Activated T-helper 1 cell treated with anti-CD3 and anti-CD28 coated beads, Interleukin-2, amount 50 U/mL, for 16 hours (primary cell): ENCODE measurements at places on chromosomes 1 and 21.

GRCh38 chr1:96520579-96520947, 201.0 kb upstream of the PTBP2 start:
- no peak for DNase-seq

- DNase-seq, result no peak
These were observed 15.9 kb downstream of the DAB1 start for GRCh38 chr1:57407928-57408327.

- DNase-seq, result no peak
These were observed 11.0 kb downstream of the PLEKHA6 start for GRCh38 chr1:204348722-204349121.

- no peak for DNase-seq
These were observed 484.3 kb downstream of the LMO4 start for GRCh38 chr1:87812871-87813577.

DNA sequence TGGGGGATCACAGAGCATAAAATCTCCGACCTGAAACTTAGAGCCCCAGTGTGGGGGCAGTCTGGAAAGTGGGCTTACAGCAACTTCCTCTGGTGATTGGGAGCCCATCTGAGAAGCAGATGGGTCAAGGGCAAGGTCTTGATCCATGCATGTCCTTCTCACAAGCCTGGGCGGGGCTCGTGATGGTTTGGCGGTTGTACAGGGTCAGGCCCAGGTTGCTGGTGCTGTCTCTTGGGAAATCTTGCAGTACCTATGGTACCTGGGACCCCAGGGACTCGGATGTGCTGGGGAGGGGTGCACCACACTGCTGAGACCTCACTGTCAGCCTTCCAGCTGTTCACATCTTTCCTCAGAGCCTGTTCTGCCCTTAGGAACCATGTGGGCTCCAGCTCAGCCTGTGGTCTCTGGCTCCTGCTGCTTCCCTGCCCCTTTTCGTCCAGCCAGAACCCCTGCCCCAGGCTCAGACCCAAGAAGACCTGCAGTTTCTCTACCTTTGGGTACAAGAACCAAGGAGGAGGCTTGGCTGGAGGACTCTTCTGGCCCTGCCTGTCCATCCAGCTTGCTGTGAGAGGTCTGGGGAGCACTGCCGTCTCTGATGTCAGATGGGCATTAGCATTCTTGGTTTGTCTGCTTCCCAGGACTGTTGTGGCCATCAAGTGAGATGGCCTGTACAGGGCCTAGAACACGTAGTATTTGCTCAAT, 24.5 kb downstream of the WNT4 start:
- no peak for DNase-seq

DNA sequence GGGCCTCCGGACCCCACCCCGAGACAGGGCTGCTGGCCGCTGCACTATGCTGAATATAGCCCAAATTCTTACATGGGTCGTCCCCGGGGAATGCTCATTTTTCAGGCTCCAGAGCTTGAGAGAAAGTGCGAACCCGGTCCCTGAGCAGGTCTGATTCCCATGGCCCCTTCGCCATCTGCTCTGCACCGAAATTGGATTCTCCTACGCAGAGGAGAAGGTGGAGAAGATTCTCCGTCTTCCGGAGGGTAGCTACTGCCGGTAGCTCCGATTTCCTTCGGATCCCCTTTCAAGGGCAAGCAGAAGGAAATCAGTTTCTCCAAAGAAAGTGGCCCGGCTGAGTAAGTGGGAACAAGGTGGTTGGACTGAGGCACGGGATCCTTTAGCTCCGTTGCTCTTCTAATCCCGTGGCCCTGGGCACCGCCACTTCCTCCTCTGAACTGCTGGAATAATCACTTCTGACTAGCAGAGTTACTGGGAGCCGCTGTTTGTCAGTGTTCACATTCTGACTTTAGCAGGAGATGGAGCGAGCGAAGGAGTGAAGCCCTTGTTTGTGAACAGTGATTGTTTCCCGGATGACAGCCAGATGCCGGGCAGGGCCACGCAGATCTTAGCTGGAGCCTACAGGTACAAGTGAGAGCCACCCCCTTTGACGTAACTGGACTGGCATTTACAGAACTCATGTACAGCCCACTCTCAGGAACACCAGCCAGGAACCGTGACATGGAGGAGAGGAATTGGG, 1.1 kb upstream of the ZNF496 start:
- no peak for DNase-seq

GRCh38 chr1:17755120-17755519, at the start of gene ACTL8:
Gene ACTL8 (plus strand): TSS chr1:17755333. CDS start chr1:17823009, 67,676 bp downstream.
- DNase-seq, result no peak

DNA sequence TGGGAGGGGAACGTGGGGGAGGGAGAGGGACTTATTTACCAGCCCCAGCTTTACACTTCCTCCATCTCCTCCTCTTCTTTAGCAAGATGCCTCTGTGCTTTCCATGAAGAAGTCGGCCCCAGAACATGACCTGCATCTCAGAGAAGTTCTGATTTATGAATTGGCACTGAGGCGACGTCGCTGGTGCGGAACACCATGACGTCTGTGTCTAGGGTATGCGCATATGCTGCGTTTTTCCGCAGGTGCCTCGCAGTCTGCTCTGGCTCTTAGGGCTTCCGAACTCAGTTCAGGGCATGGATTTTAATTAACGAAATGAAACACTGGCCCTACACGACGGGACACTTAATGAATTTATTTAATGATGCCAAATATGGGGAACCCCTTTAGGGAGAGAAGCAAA, 510.3 kb downstream of the SMYD3 start:
- no peak for DNase-seq

DNA sequence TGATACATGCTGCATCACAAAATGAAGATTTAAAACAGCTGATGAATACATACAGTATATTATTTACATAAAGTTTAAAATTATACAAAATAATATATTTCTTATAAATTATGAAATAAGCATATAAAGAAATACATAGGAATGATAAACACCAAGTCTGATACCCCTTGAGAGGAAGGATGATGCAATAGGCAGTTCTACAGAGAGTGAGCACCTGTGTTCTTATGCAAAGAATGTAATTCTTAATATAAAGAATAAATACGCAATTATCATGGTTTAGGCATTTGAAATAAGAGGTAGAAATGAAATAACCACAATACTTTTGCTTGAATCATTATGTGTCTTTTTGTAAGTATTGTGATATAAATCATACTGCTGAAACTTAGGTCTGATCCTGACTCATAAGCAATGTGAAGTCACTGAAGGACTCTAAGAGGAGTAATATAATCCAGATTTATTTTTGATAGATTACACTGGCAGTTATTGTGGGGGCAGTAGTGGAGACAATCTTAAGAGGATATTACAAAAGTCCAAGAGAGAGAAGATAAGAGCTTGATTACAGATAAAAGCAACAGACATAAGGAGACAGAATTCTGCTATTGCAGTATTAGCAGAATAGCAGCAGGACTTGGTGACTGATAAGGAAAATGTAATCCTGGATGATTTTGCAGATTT, 39.0 kb downstream of the TTLL7 start:
- no peak for DNase-seq

- no peak for DNase-seq
These were observed 141.7 kb upstream of the HOOK1 start for GRCh38 chr1:59672851-59673572.

DNA sequence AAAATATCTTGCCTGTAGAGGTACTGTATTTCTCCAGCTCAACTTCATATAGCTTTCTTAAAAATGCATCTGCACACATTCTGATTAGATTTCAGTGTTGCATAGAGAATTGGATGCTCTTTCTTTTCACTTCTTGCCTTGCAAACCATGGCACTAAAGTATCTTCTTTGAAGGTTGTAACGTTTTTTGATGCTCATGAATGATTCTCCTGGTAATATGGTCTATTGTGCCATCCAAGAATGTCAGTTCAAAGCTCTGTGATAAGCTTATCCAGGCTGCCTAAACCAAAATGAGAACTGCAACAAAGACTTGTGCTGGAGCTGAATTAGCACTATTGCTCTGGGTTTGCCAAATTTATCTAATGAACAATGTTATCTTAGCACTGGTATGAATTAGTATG, 1.9 kb downstream of the SGIP1 start:
- DNase-seq, result no peak

DNA sequence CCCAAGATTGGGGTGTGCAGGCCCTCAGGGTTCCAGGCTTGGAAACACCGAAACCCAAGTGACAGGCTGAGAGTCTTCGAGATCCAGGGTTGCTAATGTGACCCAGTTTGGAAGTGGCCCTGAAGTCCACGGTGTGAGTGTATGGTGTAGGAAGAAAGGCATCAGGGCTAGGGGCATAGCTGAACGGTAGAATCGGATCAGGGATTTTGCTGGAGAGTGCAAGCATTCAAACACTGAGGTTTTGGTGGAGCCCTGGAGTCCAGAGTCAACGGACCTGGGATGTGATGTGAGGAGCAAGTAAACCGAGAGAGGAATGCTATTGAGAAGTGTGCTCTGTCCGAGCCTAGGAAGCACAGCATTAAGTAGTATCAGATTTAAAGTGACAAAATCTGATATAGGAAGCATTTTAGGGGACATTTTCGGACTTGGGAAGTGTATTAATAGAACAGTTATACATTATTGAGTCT, 958 bp downstream of the NFYC start:
- no peak for DNase-seq

- DNase-seq, result no peak
These were observed 46.4 kb downstream of the KIF26B start for GRCh38 chr1:245201201-245201600.

DNA sequence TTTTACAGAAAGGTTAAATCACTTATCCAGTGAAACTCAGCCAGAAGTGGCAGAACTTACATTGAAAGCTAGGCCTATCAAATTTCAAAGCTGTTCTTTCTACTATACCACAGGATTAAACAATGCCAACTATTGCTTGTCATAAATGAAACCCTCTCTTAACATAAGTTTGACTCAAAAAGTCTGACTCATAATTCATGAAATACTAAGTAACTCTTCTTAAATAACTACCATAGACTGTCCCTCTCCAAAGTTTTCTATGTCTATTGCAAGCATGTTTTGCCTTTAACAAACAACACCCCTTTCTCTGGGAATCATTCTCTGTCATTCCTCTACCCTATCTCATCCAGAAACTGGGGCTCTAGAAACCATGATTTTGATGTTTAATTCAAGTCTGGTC, 109.5 kb upstream of the UBE2U start:
- no peak for DNase-seq

DNA sequence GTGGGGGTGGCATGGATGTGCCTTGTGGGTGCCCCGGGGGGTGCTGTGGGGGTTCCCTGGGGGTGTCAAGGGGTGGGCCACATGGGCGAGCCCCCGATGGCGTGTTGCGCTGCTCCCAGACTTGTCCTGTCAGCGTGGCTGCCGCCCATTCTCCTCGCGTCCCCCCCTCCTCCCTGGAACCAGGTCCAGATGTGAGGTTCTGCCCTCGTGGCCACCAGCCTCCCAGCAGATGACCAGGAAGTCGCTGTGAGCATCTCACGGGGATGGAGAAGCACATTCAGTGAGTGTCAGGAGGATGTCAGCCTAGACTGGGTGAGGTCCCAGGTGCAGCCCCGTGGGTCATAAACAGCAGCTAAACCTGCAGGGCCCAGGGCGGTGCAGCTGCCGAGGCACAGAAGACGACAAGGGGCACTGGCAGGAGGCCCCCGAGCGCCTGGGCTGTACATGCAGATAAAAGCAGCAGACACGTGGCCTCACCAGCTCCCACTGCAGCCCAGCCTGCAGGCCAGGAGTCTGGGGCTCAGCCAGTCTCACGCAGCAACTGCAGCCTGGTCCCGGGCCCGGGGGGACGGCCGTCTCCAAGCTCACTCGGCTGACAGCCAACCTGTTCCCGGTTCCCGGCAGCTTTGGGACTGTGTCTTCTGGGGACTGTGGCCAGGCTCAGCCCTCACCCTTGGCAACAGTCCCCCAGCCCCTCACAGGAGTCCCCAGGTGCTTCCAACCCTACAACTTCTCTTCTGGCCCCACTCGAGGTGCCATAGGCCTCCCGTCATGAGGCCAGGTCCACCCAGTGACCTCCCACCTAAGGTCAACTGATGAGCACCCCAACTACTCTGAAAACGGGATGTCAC, 17.5 kb upstream of the COL6A2 start:
- no peak for DNase-seq

DNA sequence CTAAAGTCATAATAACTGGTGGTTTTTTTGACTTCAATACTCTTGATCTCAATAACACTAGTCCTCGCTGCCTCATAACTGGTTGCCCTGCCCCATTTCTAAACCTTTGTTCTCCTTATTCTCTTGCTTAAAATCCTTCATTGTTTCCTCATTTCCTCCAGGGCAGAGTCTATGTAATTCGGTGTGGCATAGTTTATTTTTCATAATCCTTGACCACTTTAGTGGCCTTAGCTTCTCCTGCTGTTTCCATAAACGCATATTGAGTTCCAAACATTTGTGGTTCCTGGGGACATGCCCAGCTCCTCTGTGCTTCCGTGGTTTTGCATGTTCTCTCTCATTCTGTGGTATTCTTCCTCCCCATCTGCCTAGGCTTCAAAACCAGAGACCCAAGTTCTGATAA, 19.0 kb upstream of the TLCD4 start:
- DNase-seq, result no peak

- no peak for DNase-seq
These were observed 3.2 kb downstream of the TEX50 start for GRCh38 chr1:173638043-173639021.

DNA sequence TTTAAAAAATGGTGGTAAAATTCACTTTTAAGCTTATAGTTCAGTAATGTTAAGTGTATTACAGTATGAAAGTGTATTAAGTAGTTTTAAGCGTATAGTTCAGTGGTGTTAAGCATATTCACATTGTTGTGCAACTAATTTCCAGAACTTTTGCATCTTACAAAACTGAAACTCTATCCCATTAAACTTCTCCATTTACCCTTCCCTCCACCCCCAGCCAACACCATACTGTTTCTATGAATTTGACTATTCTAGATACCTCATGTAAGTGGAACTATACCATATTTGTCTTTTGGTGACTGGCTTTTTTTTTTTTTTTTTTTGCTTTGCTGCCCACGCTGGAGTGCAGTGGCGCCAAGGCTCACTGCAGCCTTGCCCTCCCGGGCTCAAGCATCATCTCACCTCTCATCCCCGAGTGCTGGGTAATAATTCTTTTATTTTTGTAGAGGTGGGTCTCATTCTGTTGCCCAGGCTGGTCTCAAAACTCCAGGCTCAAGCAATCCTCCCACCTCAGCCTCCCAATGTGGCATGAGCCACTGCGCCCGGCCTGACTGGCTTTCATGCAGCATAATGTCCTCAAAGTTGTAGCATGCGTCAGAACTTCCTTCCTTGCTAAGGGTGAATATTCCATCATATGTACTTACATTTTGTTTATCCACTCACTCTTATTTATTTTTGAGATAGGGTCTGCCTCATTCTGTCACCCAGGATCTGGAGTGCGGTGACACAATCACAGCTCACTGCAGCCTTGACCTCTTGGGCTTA, 45.1 kb upstream of the BMP8B start:
- no peak for DNase-seq

- no peak for DNase-seq
These were observed 11.4 kb upstream of the BCAR3 start for GRCh38 chr1:93692983-93693591.

DNA sequence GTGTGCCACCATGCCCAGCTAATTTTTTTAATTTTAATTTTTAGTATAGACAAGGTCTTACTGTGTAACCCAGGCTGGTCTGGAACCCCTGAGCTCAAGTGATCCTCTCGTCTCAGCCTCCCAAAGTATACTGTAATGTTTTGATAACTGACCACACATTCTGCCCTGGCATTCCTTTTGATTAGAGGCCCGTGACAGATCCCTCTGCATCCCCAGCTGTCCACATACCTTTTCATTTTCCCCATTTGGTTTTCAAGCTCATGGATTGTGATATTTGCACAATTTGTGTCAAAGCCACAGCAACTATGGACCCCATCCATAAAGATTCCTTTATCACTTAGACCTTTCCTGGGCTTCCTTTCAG, 116.8 kb upstream of the ATP1A1 start:
- DNase-seq, result no peak
